Activated CD8-positive, alpha-beta memory T cell treated with anti-CD3 and anti-CD28 coated beads, Interleukin-2, amount 10 ng/mL, durations not matched to agents 7 days and 5 days (primary cell): ENCODE measurements at places on chromosomes 3 and 15.

GRCh38 chr3:34212656-34213055 is 414.2 kb downstream of the PDCD6IP start:
- no peak overlapping the region for H3K4me3 ChIP-seq
- peaks cover 2% of the 10 kb centered on the region for H3K27me3 ChIP-seq
- H3K4me1 ChIP-seq = no peaks in the 10 kb centered on the region
- no peaks in the 10 kb centered on the region for H3K36me3 ChIP-seq
- no peak overlapping the region for H3K27ac ChIP-seq

- no peak overlapping the region for H3K4me3 ChIP-seq
- H3K4me1 ChIP-seq = no peaks in the 10 kb centered on the region
- DNase-seq = no peak
- no peaks in the 10 kb centered on the region for H3K27me3 ChIP-seq
- H3K36me3 ChIP-seq = no peaks in the 10 kb centered on the region
These were observed 23.1 kb downstream of the PLXNA1 start for GRCh38 chr3:127005864-127006500.

DNA sequence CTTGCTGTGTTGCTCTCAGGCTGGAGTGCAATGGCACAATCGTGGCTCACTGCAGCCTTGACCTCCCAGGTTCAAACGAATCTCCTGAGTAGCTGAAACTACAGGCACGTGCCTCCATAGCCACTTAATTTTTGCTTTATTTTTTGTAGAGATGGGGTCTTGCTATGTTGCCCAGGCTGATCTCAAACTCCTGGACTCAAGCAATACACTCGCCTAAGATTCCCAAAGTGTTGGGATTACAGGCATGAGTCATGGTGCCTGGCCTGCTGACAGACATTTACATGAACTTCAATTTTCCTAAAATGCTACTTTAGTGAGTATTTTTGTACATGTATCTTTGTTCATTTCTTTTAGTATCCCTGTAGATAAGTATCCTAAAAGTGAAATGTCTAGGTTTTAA is 132.3 kb downstream of the SUCLG2 start:
- DNase-seq = no peak
- H3K4me3 ChIP-seq = no peak overlapping the region
- H3K36me3 ChIP-seq = peaks cover 37% of the 10 kb centered on the region

DNA sequence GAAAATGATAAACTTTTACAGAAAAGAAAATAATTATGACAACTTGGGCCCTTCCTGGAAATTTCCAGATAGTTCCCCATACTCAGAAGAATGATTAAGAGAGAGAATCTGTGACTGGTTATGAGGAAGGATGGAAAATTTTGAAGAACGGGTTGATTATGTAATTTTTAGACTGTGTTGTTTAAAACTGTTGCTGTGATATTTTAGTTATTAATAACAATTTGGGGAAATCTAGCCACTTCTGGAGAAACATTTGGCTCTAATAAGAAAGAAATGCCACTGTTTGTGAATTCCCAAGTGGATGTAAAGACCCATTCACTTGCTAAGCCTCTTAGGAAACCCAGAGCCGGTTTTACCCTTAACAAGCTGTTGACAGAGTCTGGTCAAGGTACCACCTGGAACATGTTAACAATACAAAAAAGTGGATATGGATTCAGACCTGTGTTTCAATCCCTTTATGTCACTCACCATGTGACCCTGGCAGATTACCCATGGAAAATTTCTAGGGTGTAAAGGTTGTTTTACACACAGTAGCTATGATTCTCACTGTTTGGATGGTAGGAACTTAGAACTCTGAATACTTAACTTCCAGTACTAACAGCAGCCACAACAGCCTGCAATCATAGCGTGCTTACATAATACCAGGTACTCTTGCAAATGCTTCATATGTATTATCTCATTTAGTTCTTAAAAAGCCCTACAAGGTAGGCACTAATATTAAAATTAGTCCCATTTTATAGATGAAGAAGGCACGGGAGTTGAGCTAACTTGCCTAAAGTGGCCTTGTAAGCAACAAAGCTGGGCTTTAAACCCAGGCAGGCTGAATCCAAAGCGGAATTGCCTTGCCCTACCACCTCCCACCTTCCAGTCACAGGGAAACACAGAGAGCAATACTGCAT is 32.0 kb downstream of the ZBTB38 start:
- no peak for DNase-seq
- H3K4me3 ChIP-seq = no peak overlapping the region
- H3K27ac ChIP-seq = peak overlapping the region; percentile 69
- peaks cover 40% of the 10 kb centered on the region for H3K36me3 ChIP-seq
- H3K27me3 ChIP-seq = no peaks in the 10 kb centered on the region

GRCh38 chr3:165846056-165846455 is 8.8 kb upstream of the BCHE start:
- no peaks in the 10 kb centered on the region for H3K36me3 ChIP-seq
- no peak overlapping the region for H3K4me3 ChIP-seq

DNA sequence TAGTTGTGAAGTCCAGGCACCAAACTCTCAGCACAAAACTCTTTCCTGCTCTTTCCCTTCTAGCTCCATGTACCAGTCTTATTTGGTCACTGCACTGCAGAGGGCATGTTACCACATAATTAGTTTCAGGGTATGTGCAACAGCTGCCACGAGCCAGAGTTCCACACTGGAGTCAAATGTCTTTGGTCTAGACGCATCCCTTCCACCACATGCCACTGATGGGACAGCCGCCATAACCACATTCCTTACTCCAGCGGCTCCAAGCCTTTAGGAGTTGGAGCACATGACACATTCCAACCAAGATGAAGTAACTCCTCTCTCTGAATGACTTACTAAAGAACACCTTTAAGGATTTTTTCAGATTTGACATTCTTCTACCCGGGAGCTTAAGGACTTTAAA is 153.4 kb downstream of the ERC2 start:
- no peaks in the 10 kb centered on the region for H3K36me3 ChIP-seq
- H3K4me3 ChIP-seq = no peak overlapping the region

DNA sequence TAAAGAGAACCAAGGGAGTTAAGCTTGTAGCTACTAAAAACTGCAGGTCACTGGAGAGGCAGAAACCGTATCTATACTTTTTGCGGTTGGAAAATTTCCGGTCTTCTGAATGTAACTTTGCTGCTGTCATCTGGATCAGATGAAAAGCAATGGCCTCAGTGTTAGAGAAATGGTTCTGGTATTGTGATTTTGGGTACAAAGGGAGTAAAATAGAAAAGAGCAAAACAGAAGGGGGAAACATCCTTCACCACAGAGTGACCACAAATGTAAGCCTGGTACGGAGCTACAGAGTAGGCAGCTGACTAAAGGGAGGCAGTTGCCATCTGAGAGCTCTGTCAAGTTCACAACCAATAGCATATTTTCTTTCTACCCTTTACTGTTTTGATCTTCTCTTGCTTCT is 5.6 kb downstream of the CD96 start:
- no peaks in the 10 kb centered on the region for H3K27me3 ChIP-seq
- H3K4me3 ChIP-seq = no peak overlapping the region
- H3K4me1 ChIP-seq = peaks cover 34% of the 10 kb centered on the region
- no peak overlapping the region for H3K27ac ChIP-seq
- peaks cover 44% of the 10 kb centered on the region for H3K36me3 ChIP-seq

DNA sequence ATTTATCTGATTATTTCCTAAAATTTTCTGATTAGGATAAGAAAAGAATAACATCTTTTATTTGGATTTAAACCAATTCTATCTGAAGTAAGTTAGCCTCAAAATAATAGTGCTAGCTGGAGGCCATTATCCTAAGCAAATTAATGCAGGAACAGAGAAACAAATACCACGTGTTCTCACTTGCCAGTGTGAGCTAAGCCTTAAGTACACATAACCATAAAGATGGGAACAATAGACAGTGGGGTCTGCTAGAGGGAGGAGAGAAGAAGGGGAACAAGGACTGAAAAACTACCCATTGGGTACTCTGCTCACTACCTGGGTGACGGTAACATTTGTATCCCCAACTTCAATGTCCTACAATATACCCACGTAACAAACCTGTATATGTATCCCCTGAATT is 31.3 kb upstream of the LYSMD4 start:
- H3K4me1 ChIP-seq = no peaks in the 10 kb centered on the region
- no peak overlapping the region for H3K4me3 ChIP-seq
- no peak for DNase-seq
- H3K27me3 ChIP-seq = peaks cover 14% of the 10 kb centered on the region
- no peak overlapping the region for H3K27ac ChIP-seq
- H3K36me3 ChIP-seq = no peaks in the 10 kb centered on the region

DNA sequence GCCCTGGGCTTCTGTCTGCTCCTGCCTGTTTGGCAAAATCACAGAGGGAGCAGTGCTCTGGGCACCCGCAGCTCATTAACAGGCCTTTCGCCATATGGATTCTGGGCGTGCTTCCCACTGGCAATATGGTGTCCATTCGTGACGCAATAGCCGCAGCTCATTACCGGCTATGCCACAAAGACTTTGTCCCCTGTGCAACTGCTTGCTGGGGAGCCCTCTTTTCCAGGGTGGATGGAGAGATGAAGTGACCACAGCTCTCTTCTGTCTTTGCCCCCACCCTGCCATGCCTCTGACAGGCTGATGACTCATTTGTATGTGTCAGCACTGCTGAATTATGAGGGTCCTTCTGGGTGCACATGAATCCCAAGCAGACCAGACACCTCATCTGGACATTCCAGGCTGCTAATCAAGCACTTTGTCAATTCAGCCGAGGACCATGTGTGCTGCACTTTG is 214.3 kb upstream of the FEZF2 start:
- H3K4me3 ChIP-seq = no peak overlapping the region
- no peaks in the 10 kb centered on the region for H3K27me3 ChIP-seq
- no peak overlapping the region for H3K27ac ChIP-seq
- H3K36me3 ChIP-seq = no peaks in the 10 kb centered on the region

GRCh38 chr3:53498806-53499641 is 4.6 kb downstream of the CACNA1D start:
- H3K36me3 ChIP-seq = no peaks in the 10 kb centered on the region
- peaks cover 67% of the 10 kb centered on the region for H3K27me3 ChIP-seq
- DNase-seq = no peak
- no peak overlapping the region for H3K4me3 ChIP-seq
- H3K27ac ChIP-seq = no peak overlapping the region

DNA sequence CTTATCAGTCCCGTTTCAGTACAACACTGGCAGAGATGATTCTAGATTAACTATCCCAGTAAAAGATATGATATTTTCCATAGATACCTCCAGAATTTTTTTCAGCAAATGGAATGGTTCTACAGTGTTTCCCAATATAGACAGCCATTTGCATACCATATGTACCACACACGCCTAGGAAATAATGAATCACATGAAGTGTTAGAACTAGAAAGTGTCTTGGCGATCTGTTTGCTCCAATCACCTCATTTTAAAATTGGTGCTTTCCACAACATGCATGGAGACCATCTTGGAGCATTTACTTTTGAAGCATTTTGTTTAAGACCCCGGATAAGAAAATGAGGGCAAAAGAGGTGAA is 2.0 kb downstream of the C2CD4A start:
- H3K4me1 ChIP-seq = peaks cover 19% of the 10 kb centered on the region
- no peak for DNase-seq
- no peak overlapping the region for H3K27ac ChIP-seq
- no peaks in the 10 kb centered on the region for H3K36me3 ChIP-seq
- H3K4me3 ChIP-seq = peak overlapping the region; percentile 73

DNA sequence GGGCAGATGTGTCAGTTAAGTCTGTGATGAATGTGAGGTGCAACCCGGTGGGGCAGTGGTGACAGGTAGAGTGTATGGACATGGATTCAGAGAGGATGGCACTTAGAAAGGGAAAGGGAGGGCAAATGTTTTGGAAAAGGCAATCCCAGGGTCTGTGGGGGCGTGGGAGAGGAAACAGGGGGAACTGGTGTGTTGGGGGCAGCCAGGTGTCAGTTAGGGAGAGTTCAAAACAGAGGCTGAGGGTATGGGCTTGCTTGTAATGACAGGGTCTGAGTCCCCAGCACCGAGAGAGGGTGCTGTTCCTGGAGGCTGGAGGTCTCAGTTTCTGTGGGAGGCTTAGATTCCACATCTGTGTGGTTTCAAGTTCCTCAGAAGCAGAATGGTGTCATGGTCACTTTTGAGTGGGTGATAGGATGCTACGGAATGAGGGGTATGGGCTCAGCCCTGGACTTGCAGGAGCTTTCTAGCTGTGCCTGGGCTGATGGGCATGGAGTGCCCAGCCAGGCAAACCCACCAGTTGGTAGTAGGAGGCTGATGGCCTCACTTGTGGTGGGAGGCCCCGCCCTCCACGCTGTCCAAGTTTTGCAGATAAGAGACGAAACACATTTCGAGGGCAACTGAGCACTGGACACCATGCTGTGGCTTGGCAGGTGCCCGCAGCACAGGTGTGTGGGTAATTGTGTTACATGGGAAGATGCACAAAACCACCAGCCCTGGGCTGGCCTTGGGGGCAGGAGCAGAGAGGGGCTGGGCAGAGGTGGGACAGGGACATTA is 209.4 kb downstream of the RPLP1 start:
- no peak overlapping the region for H3K4me3 ChIP-seq
- peaks cover 13% of the 10 kb centered on the region for H3K27me3 ChIP-seq
- no peak for DNase-seq
- H3K4me1 ChIP-seq = peaks cover 16% of the 10 kb centered on the region
- H3K27ac ChIP-seq = no peak overlapping the region

GRCh38 chr3:23916886-23917678 is at the start of the genes NKIRAS1 and RPL15:
NKIRAS1 (minus strand) TSS chr3:23916990; CDS start chr3:23910904, 6,086 bp downstream.
RPL15 (plus strand) TSS chr3:23917132; CDS start chr3:23917860, 728 bp downstream.
- peak; percentile 98 for DNase-seq
- H3K36me3 ChIP-seq = peaks cover 47% of the 10 kb centered on the region
- H3K4me1 ChIP-seq = peaks cover 41% of the 10 kb centered on the region
- peak within 1 kb of the TSS; percentile 95 for H3K27ac ChIP-seq
- no peaks in the 10 kb centered on the region for H3K27me3 ChIP-seq

DNA sequence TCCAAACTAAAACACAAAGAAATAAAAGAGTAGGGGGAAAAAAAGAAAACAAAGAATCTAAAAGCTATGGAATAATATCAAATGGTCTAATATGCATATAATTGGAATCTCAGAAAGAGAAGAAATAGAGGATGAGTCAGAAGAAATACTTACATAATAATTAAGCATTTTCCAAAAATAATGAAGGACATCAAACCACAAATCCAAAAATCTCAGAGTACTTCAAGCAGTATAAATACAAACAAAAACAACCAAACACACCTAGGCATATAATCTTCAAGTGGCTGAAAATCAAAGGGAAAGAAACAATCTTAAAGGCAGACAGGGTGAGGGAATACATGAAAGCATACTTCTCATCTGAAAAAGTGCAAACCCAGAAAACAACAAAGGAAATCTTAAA is 46.3 kb downstream of the MYLK start:
- H3K4me1 ChIP-seq = peaks cover 4% of the 10 kb centered on the region
- no peak overlapping the region for H3K27ac ChIP-seq
- no peak for DNase-seq
- H3K36me3 ChIP-seq = no peaks in the 10 kb centered on the region

DNA sequence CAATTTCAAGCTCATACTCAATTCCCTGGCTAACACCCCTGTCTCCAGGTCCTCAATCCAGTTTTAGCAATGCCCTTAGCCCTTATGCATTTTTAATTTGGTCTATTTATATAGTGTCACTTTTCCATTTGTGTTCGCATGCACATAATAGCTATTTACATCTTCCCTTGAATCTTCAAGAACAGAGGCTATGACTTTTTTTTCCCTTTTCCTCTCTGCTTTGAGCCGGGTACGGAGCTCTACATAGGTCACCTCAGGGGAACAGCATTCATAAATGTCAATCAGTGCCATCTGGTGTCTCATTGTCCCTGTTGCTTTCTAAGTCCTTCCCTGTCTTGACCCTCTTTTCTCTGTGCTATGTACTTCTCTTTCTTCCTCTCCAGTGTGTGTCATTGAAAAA is 26.5 kb upstream of the ACTC1 start:
- H3K27me3 ChIP-seq = peaks cover 52% of the 10 kb centered on the region
- no peaks in the 10 kb centered on the region for H3K4me1 ChIP-seq
- no peak overlapping the region for H3K27ac ChIP-seq
- no peak overlapping the region for H3K4me3 ChIP-seq
- no peaks in the 10 kb centered on the region for H3K36me3 ChIP-seq
- no peak for DNase-seq

- no peak overlapping the region for H3K4me3 ChIP-seq
- H3K27me3 ChIP-seq = no peaks in the 10 kb centered on the region
- no peaks in the 10 kb centered on the region for H3K36me3 ChIP-seq
These were observed 27.8 kb upstream of the PIK3CB start for GRCh38 chr3:138862531-138862923.
